NCI-H1092 treated with DMSO at 0.1 percent for 48 hours (cell line): ENCODE measurements at places on chromosomes 4 and X.

- no peak for DNase-seq
Observed at GRCh38 chr4:122636697-122637096, 15.8 kb upstream of the IL21 start.

- DNase-seq, result peak; percentile 35
Observed at GRCh38 chrX:128975745-128976144, 547.5 kb downstream of the SMARCA1 start.

DNA sequence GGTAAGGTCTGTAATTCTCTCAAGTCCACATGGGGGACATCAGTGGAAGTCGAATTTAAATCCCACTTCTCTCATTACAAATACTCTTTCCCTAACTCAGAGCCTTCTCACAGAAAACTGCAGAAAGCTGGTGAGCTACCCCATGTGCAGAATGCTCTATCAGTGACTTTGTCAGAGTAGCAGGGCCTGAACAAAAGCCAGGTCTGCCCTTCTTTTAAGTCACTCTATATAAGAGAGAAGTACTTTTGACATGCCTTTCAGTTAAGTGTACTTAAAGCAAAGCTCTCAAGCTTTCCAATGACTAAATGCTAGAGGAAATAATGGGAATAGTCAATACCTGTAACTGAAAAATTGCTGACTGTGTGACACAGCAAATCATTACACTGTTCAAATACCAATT is 323.1 kb downstream of the KCNIP4 start:
- no peak for DNase-seq

GRCh38 chrX:134548257-134549201 is 88.6 kb downstream of the HPRT1 start:
- DNase-seq, result peak; percentile 22

- DNase-seq, result no peak
Observed at GRCh38 chr4:15584785-15585184, 70.4 kb downstream of the FBXL5 start.

DNA sequence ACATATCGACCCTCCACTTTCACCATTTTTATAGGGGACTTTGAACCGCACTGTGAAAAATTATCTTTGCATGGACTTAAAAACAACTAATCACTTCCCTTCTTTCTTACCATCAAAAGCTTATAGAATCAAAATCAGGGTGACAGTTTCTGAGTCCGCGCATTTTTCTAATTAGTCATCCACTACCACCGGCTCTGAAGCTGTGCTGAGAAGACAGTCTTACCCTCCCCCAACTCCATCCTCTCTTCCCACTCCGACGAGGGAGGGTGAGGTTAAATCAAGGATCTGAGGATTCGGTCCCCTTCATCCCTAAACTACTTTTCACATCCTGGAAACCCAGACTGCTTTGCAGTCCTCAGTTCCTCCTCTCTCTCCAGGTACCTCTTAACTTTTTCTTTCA is 4.2 kb downstream of the DCTD start:
- no peak for DNase-seq

DNA sequence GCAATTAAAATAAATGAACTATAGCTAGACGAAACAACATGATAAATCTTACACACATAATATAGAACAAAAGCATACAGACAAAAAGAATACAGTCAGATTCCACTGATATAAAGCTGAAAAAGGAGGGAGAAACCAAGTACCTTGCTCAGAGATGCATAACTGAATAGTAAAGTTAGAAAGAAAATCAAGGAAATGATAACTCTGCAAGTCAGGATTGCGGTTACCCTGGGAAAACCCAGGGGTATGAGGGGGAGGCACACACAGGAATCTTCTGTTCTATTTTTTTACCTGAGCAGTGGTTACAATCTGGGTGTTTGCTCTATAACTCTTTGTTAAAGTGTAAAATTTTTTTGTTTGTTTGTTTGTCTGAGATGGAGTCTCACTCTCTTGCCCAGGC is 209.1 kb downstream of the CBR4 start:
- DNase-seq, result no peak

GRCh38 chr4:121096629-121097028 is 24.3 kb upstream of the NDNF start:
- peak; percentile 5 for DNase-seq

- DNase-seq, result no peak
Observed at GRCh38 chr4:144171697-144172096, 31.2 kb upstream of the GYPA start.

DNA sequence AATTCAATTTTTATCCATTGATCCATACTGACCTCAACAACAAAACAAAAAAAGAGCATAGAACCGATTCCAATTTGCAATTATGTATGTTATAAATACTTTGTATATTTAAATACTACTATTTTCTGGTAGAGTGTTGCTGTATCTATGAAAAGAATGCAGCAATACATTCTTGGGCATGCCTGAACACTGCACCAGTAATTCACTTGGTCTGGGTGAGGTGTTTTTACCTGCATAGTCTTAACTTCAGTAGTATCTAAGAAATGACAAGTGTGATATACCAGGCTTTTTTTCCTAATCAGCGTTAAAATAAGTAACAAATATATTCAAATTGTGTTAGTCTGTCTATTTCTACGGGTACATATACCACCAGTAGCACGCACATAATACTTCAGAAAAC is 120.2 kb downstream of the KLHL13 start:
- DNase-seq, result no peak

- DNase-seq, result no peak
Observed at GRCh38 chr4:155629183-155629825, 37.3 kb upstream of the GUCY1A1 start.

DNA sequence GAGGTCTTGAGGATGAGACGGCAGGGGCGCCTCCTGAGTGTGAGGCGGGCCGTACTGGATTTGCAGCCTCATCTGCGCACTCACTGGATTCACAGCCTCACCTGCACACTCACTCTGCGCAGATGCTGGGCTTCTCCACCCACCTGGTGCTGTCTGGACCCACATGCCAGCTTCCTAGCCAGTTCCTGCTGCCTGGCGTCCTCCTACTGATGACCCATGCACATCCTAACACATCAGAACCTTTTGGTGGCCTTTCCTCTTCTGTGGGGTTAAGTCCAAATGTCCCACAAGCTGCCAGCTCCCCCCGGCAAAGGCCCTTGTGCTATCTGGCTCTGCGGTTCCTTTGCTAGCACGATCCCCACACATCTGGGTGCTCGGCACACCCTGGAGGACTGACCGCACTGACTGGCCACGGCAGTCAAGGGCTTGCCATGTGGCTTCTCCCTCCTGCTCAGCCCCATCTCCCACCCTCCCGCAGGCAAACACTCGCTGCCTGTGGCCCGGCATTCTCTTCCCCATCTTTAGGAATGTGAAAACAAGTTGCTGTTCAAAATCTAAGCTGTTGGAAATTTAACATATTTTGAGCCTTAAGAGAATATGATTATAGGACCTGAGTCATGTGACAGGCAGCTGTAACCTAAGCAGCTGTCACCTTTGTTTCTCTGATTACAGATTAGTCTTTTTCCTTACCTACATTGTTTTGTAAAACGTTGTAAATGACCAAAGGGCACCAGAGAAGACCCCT is 39.4 kb upstream of the AFAP1 start:
- DNase-seq, result no peak

DNA sequence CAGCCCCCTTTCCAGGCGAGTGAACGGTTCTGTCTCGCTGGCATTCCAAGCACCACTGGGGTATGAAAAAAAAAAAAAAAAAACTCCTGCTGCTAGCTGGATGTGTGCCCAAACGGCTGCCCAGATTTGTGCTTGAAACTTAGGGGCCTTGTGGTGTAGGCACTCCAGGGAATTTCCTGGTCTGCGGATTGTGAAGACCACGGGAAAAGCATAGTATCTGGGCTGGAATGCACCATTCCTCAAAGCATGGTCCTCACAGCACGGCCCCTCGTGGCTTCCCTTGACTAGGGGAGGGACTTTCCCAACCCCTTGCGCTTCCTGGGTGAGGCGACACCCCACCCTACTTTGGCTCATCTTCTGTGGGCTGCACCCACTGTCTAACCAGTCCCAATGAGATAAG is 516.8 kb upstream of the FAM241A start:
- DNase-seq, result no peak

- no peak for DNase-seq
Observed at GRCh38 chr4:36325499-36325898, 44.1 kb downstream of the DTHD1 start.

DNA sequence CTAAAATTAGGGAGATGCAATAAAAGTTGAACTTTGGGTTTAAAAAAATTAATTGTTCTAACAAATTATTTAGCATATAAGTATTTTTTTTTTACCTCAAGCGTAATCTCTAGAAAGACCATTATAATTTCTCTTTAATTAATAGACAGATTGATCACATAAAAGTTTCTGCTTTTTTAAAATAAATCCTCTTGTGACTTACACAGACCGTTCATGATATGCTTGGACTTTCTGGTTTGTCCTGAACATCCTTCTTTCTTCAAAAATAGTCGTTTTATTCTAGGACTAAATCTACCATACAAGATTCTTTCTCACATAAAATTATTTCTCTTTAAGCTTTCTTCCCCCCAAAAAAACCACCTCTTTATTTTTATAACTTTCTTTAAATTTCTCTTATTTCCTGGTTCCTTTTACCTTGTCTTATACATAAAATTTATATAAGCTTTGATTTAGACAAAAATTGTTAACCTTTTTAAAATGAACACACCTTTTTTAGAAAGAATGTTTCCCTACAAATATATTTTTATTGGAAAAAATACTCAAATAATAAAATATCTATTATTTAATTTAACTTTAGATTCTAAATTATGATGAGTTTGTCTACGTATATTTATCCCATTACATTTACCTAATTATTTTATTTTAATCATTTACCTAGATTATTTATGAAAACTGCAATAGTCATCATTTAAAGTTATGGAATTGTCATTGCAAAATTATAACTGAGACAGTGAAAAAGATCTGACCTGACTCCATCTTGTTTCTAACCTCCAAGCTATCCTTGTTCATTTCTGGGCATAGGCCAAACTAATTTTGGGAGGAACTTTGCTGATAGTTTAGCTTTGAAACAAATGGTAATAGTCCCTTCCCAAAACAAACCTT is 37.6 kb downstream of the PGRMC2 start:
- DNase-seq, result no peak

DNA sequence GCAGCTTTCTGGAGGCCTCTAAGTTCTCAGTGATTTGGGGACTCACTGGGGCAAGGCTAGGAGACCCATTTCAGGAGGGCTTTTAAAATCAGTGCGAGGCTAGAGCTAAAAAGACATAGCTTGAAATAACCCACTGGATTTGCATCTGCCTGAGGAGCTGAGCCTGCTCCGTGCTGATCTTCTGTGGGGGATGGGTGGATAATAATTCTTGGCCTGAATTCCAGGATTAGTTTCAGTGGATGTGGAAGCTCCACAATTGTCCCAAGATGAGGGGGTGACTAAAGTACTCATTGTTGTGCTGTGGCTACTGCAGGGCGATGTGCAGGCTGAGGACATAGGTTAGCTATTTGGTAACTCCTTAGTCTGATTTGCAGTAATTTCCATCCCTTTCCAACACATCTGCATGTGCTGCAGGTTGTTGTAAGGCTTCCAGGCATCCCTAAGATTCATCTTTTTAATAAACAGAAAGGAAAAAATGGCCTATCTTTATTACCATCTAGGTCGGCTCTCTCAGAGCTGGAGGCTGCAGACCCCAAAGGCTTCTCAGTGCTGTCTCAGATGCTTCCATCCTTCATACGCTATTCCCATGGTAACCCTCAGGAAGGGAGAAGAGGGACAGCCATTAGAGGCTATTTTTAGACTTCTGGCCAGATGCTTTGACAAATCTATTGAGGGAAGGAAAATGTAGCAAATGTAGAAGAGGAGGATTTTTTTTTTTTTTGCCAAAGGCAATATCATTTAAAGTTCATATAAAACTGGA is 63.4 kb downstream of the GRXCR1 start:
- peak; percentile 44 for DNase-seq

DNA sequence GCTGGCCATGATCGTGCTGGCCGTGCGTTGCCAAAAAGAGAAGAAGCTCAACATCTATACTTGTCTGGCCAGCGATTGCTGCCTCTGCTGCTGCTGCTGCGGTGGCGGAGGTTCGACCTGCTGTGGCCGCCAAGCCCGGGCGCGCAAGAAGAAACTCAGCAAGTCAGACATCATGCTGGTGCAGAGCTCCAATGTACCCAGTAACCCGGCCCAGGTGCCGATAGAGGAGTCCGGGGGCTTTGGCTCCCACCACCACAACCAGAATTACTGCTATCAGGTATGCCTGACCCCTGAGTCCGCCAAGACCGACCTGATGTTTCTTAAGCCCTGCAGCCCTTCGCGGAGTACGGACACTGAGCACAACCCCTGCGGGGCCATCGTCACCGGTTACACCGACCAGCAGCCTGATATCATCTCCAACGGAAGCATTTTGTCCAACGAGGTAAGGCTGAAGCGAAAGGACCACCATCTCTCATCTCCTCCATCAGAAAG is 3.3 kb downstream of the PCDH10 start:
- DNase-seq, result no peak

GRCh38 chr4:114773339-114773738 is 174.7 kb downstream of the UGT8 start:
- no peak for DNase-seq

DNA sequence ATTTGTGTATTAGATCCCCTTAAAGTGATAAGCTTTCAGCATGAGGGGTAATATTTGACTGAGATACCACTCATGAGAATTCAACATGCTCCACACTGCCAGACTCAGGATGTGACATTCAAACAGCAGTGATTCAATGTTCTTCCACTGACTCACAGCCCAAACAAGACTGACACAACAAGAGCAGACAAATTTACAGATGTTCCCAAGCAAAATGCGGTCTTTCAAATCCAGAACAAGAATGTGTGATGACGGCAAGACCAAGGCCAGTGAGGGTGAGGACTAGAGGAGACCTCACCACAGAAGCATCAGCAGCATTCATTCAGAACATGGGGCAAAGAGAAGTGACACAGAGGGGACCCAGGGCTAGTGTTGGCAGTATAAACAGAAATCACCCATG is 99.3 kb upstream of the GRIA3 start:
- DNase-seq, result no peak

DNA sequence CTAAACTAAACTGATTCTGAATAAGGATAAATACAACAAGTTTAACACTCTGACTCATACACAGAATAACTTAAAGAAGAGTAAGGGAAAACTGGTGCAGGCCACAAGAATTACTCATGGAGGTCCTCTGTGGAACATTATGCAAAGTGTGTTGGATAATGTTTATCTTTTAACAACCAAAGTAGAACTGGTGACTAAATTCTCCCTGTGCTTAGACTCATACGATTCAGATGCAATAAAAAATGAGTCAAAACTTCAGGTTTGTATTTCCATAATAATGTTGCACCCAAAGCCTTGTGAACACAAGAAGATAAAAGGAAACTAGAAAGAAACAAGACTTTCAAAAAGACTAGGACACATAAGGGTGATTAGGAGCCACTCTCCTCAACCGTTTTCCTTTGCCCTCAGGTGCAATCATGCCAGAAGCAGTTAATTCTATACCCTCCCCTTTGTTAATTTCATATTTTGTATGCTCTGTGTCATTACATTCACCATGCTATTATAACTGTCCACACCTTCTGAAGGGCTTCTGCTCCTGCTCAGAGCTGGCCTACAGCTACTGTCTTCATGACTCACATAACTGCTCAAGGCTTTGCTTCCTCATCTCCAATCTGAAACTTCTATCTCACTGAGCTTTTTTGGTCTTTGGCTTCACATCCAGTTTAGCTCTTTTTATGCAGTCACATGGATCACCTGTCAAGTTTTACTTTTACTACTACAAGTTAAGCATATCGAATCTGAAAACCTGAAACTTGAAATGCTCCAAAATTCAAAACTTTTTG is 60.2 kb downstream of the KCNIP4 start:
- no peak for DNase-seq
